ENCODE measurements at places on chromosomes 16 and 17.

- DNase-seq, result no peak
These were observed 4.7 kb downstream of the MLX start for GRCh38 chr17:42571435-42572225.

GRCh38 chr16:15542734-15543347 is 100.1 kb downstream of the MARF1 start:
- no peak for DNase-seq

GRCh38 chr17:692116-692515 is 22.5 kb downstream of the VPS53 start:
- DNase-seq, result no peak

DNA sequence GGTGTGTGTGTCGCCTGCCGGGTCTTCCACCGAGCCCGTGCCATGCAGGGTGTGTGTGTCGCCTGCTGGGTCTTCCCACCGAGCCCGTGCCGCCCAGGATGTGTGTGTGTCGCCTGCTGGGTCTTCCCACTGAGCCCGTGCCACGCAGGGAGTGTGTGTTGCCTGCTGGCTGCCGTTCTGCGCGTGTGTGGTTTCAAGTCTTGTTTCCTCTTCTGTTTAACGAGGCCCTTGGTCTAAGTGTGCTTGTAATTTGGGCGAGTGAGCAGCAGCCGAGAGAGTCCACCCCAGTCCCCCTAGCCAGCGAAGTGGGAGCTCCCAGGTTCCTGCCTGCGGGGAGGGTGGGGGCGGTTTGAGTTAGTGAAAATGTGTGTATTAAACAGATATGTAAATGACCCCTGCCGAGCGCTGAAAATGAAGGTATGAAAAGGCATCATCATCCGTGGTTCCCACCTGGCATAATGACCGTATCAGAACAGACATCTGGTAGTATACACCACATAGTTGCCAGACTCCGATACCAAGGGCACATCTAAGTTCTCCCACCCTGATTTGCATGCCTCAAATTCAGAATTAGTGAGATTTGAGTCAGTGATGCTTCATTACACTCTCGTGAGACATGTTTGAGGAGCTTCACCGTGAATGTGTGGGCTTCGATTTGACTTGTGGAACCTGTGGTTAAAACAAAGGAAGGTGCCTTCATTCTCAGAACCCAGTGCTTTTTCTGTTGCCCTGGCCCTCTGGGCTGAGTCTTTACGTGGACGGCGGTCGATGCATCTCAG is 114.5 kb upstream of the CHMP6 start:
- no peak for DNase-seq

DNA sequence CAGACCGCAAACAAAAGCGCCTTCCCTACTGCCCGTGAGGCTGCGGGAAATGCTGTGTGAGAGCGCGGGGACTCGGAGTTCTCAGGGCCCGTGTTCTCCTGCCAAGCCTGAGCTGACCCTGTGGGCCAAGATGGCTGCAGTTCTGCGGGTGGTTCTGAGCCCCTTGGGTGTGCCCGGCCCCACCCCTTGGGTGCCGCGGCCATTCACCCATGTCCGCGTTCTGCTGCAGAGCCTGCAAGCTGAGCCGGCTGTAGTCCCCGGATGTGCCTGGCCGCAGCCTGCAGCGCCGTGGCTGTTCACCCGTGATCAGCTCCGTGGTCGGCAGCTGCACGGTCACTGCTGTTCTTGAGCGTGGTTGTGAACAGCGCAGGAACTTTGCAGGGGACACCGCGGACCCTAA is 20.0 kb downstream of the ACSF3 start:
- no peak for DNase-seq

GRCh38 chr16:27251541-27252205 is 16.9 kb downstream of the NSMCE1 start:
- DNase-seq, result no peak

DNA sequence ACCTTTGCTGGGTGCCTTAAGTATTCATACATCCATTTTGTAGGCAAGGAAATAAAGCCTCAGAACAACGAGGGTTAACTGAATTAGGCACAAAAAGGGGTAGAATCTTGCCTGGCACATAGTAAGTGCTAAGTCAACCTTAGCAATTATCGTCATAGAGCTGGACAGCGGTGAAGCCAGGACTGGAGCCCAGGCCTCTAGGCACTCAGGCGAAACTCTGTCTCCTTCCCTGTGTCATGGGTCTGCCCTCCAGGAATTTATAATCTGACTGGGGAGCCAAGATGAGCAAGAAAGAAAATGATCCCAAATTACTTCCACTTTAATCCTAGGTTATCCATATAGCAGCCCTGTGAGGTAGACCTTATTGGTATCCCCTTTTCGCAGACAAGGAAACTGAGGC is 61.4 kb downstream of the KATNIP start:
- DNase-seq, result no peak

GRCh38 chr17:17315142-17315821 is 12.1 kb downstream of the NT5M start:
- no peak for DNase-seq

DNA sequence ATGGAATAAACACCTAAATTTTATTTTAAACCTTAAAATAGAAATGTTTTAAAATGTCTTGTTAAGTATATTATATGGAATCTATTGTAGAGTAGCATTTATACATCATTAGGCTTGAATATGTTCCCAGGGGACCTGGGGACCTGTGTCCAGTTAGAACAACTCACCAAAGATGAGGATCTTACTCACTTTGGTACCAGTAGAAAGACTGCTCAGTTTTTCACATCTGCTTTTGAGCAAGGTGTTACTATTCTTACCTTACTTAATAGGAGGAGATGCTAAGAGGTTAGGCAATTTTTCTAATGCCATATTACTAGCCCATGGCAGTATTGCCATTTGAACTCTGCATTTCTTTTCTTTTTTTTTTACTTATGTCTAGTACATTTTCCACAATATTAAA is 14.7 kb downstream of the STXBP4 start:
- DNase-seq, result no peak

DNA sequence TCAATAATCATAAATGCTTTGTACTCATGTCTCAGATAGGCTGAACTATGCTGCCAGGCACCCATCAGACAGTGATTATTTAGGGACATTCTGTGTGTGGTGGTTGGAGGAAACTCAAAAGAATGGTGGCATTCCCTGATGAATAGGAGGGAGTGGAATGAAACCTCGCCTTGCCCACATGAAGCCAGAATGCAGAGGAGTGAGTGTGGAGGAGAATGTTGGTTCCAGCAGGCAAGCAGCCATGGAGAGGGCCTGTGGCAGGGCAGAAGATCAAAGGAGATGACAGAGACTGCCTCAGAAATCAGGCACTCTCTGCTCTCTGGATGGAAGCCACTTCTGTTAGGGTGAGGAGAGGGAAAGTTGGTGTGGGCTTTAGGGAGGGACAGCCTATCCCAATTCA is 22.5 kb downstream of the KCTD19 start:
- no peak for DNase-seq

GRCh38 chr17:30238003-30238344 is 2.5 kb upstream of the SLC6A4 start:
- DNase-seq, result no peak

GRCh38 chr17:66676421-66676820 is 158.5 kb upstream of the CACNG5 start:
- DNase-seq, result no peak

- DNase-seq, result no peak
These were observed 264.4 kb upstream of the MON1B start for GRCh38 chr16:76926595-76926994.

- no peak for DNase-seq
These were observed 43.4 kb downstream of the SLFN5 start for GRCh38 chr17:35286120-35286781.

- no peak for DNase-seq
These were observed 239.1 kb downstream of the GRIN2A start for GRCh38 chr16:9943121-9943520.

DNA sequence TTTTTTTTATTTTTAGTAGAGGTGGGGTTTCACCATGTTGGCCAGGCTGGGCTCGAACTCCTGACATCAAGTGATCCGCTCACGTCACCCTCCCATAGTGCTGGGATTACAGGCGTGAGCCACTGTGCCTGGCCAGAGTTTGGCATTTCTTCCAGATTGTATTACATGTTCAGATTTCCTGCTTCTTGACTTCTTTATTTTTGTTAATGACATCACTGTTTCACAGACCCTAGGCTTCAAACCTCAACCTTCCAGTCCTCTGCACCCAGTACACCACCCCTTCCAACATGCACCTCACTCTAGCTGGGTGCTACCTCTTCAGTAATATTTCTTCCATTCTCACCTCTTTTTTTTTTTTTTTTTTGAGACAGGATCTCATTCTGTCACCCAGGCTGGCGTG is 53.6 kb upstream of the ZFHX3 start:
- DNase-seq, result no peak

GRCh38 chr16:75246504-75247205 is 4.8 kb downstream of the BCAR1 start:
- no peak for DNase-seq

DNA sequence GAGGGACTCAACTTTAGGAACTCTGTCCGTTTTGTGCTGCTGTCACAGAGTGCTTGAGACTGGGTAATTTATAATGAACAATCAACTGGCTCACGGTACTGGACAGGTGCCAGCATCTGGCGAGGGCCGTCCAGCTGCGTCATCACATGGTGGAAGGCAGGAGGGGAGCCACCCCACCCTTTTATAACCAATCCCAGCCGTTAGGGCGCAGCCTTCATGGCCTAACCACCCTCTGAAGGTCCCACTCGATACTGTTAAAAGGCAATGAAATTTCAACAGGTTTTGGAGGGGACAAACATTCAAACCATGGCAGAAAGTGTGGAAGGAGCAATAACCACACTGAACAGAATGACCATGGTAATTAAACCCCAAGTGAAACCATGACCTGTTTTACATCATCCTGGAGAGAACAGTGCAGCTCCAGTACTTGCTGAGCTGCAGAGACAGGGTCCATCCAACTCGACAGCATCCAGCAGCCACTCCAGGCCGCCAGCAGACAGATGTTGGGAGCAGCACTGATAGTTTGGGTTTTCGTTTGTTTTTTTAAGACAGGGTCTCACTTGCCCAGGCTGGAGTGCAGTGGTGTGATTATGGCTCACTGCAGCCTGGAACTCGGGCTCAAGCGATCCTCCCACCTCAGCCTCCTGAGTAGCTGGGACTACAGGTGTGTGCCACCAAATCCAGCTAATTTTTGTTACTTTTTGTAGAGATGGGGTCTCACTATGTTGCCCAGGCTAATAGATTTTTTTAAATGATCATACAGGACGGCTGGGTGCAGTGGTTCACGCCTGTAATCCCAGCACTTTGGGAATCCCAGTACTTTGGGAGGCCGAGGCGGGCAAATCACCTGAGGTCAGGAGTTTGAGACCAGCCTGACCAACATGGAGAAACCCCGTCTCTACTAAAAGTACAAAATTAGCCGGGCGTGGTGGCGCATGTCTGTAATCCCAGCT is 11.0 kb downstream of the CHMP6 start:
- no peak for DNase-seq

GRCh38 chr17:27834571-27834970 is 34.2 kb upstream of the NOS2 start:
- DNase-seq, result no peak

DNA sequence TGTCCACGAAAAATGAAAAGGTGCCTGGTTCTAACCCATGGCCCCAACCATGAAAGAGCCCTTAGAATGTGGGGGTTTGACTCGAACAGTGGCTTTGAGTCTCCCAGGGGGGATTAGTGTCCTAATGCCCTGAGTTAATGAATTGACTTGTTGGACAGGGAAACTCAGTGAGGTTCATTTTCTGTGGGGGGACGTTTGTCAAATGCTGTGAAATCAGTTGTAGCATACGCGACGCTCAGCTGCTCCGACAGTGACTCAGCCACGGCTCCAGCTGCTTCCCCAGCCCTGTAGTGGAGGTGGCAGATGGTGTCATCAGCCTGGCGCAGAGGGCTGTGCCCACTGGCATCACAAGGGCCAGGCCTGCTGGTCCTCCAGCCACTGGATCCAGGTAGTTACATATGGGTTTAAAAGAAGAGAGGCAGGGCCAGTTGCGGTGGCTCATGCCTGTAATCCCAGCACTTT is 3.9 kb upstream of the TMEM235 start:
- DNase-seq, result no peak

- DNase-seq, result no peak
These were observed at the start of gene SYNGR2 for GRCh38 chr17:78168242-78168902. TSS of gene SYNGR2 (plus strand) at chr17:78168581. CDS start at chr17:78168617, 36 bp downstream.

DNA sequence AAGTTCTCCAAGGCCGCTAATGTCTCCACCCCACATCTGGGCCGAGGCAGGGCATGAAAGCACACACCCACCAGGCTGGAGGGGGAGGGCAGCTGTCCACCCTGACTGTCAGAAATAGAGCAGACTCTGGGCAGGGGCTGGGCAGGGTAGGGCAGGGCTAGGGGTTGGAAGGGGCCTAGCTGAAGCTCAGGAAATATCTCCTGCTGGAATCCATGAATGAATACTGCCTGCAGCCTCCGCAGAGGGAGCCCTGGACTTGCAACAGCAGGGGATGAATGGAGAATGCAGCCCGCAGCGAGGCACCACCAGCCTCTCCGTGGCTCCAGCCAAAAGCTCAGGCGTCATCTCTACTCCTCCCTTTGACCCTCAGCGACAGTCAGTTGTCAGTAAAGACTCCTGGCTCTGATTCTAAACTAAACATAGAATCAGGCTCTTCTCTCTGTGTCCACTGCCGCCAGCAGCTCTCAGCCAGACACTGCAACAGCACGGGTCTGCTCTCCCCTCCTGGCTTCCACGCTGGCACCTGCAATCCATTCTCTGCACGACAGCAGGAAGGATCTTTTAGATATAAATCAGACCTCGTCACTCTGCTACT is 23.9 kb upstream of the NGFR start:
- no peak for DNase-seq

- DNase-seq, result no peak
These were observed 173.0 kb upstream of the TOM1L1 start for GRCh38 chr17:54727624-54728023.

- no peak for DNase-seq
These were observed 45.2 kb upstream of the MAF start for GRCh38 chr16:79645701-79646100.

DNA sequence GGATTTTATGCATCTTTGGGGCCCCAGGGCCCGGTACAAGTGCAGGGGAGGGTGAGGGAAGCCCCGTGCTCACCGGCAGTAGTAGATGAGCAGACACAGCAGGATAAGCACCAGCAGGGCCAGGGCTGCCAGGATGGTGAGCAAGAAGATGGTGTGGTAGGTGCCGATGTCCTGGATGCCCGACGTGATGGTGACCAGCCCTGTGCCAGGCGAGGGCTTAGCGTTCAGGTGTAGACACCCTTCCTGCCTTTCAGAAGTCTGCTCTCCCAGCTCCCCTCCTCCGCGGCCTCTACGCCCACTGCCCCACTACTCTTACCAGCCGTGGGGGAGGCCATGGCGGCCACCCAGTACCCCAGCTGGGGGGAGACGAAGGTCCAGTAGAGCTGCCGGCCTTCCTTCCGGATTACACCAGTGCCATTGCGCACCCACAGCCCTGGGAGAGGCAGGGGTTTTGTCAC is 8.0 kb downstream of the FAM171A2 start:
- no peak for DNase-seq

- no peak for DNase-seq
These were observed 3.9 kb downstream of the ACTG1 start for GRCh38 chr17:81508639-81509206.

GRCh38 chr17:55629995-55630394 is 92.7 kb downstream of the TMEM100 start:
- no peak for DNase-seq

DNA sequence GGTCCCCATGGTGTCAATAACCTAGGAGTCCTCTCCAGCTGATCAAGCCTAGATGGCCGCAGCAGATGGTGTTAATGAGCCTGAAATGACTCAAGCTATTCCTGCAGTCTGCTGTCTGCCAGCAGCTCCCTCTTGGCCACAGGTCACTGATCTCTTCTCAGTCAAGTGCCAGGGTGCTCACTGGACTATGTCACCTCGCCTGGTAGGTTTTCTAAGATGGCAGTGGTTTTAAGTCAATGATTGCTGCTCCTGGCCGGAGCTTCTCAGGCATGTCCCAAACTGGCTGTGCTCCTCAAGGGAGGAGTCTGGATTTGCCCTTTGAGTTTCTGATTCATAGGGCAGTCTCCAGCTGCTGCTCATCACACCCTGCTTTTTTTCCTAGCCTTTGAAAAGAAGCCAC is 58.6 kb upstream of the SHISA6 start:
- DNase-seq, result peak; percentile 49
